ENCODE measurements at places on chromosomes 5 and 9.

- no peak for ATAC-seq
Observed at GRCh38 chr5:11496137-11496719, 408.0 kb downstream of the CTNND2 start.

DNA sequence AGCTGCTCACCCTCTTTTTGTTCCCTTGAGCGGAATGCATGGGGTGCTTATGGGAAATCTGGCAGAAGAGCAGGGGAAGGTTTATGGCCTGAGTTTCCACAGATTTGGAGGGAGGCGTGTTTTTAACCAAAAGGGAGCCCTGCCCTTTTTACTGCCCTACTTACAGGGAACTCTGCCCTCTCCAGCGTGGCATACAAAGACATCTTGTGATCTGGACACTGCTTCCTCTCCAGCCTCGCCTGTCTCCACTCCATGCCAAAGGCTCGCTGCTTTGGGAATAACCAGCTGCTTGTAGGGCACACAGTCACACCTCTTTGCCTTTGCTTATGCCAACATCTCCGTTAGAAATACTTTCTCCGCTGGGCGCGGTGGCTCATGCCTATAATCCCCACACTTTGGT is 314.2 kb downstream of the ARHGAP26 start:
- no peak for ATAC-seq

DNA sequence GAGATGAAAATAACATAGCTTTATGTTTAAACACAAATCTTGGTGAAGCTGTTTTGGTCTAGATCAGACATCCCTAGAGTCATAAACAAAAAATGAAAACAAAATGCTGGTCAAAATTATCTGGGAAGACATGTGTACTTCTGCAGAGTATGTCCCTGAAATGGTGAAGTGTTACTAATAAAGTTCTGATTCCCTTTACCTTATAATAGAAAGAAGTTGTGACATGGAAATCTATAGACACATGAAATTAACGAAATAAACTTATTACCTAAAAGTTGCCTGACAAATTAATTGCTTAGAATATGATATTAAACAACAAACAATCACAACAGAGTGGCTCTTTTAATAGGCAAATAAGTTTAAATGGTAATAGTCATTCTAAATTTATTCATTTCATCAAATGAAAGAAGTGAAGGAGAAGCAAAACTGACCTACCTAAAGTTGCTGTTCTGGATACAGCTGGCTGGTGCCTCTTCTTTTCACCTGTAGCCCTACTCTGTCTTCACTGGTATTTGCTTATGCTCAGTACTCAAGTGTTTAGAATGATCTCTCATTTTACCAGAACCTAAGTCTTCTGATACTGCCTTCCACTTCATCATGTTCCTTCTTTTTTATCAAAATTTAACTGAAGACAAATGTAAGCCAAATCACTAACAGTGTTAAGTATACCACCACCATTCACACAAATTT is 38.8 kb downstream of the FNIP1 start:
- no peak for ATAC-seq

GRCh38 chr9:94642501-94642900 is 3.2 kb upstream of the FBP1 start:
- ATAC-seq, result no peak

DNA sequence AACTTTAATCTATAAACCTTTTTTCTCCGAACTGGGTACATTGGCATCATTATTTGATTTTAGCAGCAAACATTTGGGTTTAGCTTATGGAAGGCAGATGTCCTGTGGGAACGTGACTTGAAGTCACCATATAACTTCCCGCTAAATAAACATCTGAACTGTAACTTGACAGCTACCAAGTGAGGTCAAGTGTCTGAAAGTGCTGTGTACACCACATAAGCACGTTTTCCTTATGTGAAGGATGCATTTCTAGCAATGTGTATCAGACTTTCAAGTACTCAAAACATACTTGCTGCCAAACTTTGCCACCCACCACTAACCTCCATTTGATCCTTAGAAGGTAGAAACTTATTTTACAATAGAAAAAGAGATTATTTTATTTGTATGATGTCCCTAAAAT is 35.7 kb downstream of the SLC1A3 start:
- no peak for ATAC-seq

GRCh38 chr9:83032065-83032625 is 30.8 kb downstream of the RASEF start:
- ATAC-seq, result no peak

DNA sequence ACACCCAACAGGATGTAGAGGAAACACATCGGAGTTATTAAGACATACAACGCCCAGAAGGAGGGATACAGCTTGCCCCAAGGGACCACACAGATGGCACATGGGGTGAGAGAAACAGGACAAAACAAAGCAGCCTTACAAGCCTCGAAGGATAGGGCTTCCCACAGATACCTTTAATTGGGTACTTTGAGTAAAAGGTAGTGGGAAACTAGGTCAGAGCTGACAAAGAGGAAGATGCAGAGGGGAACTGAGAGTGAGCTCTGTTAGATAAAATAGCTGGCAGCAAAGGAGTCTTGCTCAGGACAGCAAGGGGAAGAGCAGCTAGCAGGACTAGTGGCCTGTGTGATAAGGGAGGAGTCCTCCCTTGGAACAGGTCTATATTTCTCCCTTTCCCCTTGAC is 48.2 kb downstream of the OTP start:
- no peak for ATAC-seq

DNA sequence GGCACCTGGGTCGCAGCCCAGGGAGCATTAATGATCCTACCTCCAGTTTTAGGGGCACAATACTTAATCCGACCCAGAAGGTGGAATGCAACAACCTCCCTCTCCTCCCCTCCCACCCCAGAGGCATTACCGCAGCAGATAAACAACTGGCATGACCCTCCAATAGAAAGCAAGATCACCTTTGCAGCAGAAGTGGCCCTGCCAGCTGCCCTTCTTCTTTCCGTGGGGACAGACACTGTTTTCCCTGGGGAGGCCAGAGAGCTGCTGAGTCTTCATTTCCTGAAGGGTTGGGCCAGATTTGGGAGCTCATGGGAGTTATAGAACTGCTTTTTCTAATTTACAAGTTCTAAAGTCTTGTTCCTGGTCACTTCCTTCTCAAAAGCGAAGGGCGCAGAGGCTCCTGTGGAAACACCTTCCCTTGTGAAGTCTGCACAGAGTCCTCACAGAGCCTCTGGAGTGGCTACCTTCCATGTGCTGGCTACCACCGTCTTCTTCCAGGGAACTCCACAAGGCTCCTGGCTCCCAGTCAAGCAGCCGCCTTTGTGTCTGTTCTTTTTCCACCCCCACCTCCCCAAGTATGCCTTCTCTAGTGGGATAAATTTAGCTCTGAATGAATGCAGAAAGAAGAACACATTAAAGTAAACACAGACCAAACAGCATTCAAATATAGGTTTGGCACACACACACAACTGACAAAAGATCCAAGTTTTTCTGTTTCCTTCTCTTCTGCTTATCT is 8.0 kb upstream of the PALM2AKAP2 start:
- ATAC-seq, result no peak

DNA sequence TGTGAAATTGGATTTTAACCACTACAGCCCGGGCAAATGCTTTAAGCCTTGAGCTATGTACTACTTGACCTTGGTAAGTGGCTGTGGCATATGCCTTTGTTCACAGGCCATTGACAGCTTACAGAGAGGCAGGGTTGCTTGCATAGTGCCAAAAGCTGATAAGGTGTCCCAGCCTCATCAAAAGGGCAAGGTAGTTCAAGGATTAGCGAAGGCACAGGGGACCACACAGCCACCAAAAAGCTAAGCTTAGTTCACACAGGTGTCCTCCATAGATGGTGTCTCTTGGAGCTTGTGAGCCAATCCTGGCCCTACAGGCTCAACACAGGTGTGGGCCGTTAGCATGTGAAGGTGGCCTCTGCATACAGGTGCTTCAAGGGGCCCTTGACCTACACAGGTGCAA is 86.8 kb downstream of the ZNF622 start:
- ATAC-seq, result no peak

GRCh38 chr9:76638001-76638400 is 126.2 kb upstream of the PCA3 start:
- no peak for ATAC-seq

DNA sequence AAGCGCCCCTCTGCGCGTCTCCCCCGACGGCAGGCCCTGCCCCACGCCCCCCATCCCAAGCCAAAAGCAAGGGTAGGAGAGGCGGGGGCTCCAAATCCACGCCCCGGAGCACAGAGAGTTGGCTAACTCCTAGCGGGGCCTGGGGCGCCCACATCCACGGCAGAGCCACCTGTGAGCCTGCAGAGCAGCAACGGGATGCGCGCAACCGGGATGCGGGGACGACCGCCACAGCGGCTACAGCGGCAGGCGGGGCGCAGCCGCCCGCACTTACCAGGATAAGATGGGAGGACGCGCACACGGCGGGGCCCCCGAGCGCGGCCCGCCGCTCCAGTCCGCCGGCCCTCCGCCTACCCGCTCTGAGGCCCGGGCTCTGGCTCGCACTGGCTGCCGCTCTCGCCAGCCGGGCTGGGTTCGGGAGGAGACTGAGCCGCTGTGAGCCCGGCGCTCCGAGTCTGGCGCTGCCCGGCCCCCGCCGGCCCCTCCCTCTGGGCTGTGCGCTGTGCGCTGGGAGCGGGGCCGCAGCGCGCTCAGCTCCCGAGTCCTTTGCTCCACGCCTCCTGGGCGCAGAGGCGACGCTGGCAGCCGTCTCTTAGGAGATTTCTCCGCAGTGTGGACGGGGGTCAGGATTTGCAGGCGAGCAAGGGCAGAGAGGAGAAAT is at the start of gene SLC24A2:
SLC24A2 (minus strand) TSS at position 424 of the 658 bp plus-strand sequence.
- no peak for ATAC-seq

DNA sequence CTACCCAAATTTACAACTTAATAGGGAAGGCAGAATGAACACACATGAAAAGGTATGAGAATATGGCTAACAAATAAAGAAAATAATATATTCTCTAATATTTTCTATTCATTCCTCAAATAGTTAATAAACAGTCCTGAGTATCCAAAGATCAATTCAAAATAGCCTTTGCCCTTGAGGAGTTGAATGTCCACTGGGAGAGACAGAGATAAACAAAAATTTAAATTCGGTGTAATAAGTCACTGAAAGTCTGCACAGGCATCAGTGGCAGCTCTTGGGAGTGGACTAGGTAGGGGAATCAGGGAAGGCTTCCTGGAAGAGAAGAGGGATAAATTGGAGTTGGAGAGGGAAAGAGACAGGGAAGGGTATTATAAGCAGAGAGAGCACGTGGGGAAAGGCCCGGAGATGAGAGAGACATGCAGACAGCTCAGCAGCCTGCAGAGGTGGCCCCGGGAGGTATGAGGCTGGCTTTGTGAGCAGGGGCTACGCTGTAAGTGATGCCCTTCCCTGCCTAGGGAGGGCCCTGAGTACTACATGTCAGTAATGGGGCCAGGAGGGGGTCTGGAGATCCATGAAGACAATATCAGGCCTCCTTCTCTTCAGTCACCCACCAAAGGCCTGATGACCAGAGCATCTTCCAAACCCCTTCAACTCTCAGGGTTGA is 137.1 kb downstream of the PDE8B start:
- no peak for ATAC-seq

- no peak for ATAC-seq
Observed at GRCh38 chr5:9720361-9720760, 90.2 kb upstream of the TAS2R1 start.

GRCh38 chr5:95471487-95471886 is 80.3 kb downstream of the FAM81B start:
- ATAC-seq, result no peak

DNA sequence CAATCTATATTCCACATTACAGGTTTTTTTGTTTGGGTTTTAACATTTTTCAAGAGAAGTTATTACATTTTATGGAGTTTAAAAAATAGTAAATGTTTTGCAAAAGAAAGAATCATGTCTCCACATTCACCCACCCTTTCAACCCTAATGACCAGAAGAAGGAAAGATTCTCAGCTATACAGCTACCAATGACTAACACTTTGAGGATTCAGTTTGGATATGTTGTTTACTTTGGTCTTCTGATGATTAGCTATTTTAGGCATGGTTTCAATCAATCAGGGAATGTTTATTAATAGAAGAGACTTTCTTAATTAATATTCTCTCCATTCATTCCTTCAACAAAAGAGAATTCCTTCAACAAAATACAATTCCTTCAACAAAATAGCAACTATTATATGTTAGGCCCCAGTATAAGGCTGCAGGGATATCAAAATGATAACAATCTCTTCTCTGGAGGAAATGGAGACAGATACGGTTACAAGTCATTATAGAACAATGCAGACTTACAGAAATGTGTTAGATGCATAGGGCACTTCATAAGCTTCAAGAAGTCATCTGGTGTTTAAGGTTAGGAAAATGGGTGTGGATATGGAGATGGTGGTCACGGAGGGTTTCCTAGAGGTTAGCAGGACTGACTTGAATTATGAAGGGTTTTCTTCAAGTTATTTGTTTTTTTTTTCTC is 9.3 kb upstream of the NR3C1 start:
- ATAC-seq, result no peak

DNA sequence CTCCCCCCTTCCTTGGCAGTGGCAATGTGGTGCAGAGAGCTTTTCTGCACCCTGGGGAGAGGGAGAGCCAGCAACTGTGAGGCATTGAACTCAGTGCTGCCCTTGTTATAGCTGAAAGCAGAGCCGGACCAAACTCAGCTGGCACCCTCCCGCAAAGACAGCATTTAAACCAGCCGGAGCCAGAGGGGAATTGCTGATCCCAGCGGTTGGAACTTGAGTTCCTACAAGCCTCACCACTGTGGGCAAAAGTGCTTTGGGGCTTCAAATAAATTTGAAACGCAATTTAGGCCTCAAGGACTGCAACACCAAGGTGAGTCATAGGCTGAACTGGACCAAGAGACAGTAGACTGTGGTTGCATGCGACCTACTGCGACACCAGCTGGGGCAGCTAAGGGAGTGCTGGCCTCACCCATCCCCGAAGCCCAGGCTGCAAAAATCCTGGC is 207.6 kb upstream of the CDKN2B start:
- ATAC-seq, result no peak

GRCh38 chr9:90175257-90175656 is 467.4 kb downstream of the DIRAS2 start:
- ATAC-seq, result no peak

DNA sequence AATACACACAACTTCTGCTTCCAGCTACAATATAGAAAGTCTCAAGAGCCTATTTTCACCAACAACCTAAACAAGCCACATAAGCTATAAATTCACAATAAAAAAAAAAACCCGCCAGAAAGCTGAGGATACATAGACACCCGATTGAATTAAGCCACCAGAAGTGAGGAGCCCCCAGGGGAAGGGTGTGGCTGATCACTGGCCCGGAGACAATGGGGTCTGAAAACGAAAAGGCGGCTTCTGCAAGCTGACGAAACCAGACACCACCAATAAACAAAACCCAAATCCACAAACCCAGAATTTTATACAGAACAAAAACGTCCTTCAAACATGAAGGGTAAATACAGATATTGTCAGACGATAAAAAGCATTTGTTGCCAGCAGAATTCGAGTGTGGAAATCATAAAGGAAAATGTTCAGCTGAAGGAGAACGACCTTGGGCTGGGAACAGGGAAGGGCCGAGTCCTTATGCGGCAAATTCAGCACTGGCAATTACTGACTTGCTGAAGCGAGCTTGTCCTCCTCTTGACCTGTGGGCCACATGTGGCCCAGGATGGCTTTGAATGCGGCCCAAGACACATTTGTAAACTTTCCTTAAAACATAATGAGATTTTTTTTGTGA is 39.6 kb upstream of the CEP72 start:
- ATAC-seq, result no peak

Measured in gastroesophageal sphincter (tissue), 4 donors.